Astrocyte of the spinal cord (primary cell): ENCODE measurements at places on chromosomes 12 and 14.

DNA sequence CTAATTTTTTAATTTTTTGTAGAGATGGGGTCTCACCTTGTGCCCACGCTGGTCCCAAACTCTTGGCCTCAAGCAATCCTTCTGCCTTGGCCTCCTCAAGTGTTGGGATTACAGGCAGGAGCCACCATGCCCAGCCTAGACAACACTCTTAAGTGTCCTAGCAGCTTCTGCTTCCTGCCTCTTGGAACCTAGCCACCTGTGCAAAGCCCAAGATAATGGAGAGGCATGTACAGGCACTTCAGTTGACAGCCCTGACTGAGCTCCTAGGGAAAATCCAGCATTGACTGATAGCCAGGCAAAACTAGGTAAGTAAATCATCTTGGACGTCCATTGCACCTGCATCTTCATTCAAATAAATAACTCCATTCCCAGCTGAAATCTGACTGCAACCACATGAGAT is 15.5 kb downstream of the COX14 start:
- no peak for DNase-seq

GRCh38 chr14:24070285-24071143 is 848 bp upstream of the CPNE6 start:
- DNase-seq, result no peak

GRCh38 chr12:53622724-53623123 is 3.5 kb downstream of the ATF7 start:
- DNase-seq, result no peak

- no peak for DNase-seq
These were observed 4.1 kb downstream of the CLMN start for GRCh38 chr14:95315579-95315978.

DNA sequence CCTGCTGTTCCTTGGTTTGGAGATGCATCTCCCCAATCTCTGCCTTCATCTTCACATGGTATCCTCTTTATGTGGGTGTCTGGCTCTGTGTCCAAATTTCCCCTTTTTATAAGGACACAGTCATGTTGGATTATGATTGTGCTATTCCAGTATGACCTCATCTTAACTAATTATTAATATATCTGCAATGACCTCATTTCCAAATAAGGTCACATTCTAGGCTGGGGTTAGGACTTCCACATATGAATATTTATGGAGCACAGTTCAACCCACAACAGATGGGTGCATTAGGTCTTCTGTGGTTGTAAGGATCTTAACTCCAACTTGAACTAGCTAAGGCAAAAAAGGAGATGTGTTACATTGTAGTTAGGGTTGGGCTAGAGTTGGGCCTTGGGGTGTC is 69.4 kb downstream of the ADCK1 start:
- no peak for DNase-seq

GRCh38 chr12:64093689-64094088 is 128.4 kb downstream of the KICS2 start:
- DNase-seq, result no peak

DNA sequence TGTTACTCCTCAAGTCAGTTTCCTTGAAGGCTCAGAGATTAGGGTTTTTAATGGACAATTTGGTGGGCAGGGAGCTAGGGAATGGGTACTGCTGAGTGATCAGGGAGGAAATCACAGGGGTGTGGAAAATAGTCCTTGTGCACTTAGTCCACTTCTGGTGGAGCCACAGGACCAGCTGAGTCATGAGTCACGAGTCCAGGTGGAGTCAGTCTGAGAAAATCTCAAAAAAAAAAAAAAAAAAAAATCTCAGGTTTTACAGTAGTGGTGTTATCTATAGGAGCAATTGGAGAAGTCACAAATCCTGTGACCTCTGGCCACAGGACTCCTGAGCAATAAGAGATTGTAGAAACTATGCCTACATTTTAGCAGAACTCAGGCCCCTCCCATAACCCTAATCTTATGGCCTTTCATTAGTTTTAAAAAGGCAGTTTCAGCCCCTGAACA is 28.2 kb upstream of the AMN1 start:
- no peak for DNase-seq

DNA sequence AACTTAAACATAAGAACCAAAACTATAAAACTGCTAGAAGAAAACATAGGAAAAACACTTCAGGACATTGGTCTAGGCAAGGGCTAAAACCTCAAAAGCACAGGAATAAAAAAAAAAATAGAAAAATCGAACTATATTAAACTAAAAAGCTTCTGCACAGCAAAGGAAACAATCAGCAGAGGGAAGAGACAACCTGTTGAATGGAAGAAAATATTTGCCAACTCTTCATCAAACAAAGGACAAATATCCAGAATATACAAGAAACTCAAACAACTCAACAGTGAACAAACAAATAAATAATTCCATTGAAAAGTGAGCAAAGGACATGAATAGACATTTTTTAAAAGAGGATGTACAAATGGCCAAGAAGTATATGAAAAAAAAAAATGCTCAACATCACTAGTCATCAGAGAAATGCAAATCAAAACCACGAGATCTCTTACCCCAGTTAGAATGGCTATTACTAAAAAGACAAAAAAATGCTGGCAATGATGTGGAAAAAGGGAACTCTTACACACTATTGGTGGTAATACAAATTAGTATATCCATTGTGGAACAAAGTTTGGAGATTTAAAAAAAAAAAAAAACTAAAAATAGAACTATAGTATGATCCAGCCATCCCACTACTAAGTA is 152.0 kb downstream of the NDUFA12 start:
- DNase-seq, result no peak

DNA sequence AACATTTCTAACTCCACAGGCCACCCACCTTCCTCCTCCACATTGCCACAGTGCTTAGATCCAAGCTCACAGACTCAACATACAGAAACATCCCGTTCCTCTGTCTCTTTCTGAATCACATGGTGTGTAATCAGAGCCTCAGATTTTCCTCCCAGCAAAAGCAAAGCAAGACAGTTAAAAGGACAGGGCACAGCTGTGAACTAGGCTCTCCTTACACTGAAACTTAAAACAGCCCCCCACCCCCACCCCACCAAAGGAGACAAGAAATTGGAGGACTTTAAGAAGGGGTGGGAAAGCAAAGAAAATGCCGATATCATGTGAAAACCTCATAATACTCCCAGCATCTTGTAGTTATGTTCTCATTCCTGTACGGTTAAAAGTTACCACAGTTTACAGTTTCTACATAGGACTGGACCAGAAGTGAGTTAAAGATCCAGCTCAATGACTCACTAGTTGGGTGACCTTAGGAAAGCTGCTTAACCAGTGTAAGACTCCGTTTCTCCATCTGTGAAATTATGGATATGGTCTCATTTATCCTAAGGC is 4.8 kb downstream of the YBX3 start:
- peak; percentile 86 for DNase-seq

DNA sequence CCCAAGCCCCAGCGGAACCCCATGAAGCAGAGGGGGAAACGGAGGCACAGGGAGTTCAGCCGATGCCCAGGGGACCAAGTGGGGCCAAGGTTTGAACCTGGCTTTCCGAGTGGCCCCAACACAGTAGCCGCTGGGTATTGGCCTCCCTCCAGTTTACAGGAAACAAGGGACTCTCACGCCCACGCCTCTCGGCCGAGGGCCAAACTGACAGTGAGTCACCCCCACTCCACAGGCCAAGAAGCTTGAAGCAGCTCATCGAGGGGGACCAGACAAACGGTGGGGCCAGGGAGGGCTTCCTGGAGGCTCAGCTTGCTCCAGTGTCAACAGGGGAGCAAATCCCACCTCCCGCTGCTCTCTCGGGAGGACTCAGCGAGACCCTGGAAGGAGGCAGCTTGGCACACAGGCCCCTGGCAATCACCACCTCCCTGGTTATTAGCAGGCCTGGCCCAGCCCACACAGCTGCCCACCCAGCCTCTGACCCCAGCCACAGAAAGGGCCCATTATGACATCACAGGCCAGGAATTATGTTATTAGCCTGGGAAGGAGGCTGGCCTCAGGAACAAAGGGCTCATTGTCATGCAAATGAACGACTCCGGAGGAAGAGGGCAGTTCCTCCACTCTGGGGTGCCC is 54.6 kb downstream of the NCOR2 start:
- peak; percentile 98 for DNase-seq

DNA sequence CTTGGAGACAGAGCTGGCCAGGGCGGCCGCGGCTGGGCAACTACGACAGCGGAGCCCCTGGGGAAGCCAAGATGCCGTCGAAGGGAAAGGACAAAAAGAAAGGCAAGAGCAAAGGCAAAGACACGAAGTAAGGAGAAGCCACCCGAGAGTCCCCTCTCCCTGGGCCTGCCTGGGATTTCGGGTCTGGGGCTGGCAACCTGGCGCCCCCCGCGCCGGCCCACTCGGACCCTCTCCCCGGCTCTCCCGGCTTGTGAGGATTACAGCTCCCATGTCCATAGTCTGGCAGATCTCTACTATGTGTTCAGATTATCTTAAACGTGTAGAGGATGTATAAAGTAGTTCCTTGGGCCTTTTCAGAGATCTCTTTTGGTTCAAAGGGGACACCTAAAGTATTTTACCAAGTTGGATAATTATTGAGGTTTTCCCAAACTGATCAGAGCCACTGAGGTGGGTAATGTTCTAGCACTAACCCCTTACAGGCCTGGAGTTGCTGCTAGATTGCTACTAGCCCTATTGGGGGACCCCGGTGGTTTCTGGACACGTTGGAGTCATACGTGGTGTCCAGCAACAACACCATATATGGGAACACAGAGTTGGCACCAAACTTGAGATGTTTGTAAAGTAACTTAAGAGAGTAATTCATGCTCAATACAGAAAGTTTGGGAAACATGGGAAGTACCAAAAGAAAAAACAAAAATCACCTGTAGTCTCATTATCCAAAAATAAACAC is 424 bp downstream of the BBOF1 start:
- DNase-seq, result peak; percentile 63

DNA sequence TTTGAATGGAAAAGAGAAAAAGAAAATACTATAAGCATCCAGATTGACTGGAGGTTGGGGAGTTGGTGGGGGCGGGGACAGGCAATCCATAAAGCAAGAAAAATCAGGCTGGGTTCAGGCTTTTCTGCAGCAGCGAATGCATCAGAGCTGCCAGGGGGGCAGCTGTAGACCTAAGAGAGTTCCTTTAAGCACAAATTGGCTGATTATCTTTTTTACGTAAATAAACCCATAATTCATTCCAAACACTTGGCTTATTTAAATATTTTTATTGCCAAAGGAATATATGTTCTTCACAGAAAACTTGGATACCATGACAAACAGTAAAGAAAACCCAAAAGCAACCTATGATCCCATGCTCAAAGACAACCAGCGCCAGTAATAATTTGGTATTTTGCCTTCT is 10.2 kb downstream of the BDKRB2 start:
- no peak for DNase-seq

DNA sequence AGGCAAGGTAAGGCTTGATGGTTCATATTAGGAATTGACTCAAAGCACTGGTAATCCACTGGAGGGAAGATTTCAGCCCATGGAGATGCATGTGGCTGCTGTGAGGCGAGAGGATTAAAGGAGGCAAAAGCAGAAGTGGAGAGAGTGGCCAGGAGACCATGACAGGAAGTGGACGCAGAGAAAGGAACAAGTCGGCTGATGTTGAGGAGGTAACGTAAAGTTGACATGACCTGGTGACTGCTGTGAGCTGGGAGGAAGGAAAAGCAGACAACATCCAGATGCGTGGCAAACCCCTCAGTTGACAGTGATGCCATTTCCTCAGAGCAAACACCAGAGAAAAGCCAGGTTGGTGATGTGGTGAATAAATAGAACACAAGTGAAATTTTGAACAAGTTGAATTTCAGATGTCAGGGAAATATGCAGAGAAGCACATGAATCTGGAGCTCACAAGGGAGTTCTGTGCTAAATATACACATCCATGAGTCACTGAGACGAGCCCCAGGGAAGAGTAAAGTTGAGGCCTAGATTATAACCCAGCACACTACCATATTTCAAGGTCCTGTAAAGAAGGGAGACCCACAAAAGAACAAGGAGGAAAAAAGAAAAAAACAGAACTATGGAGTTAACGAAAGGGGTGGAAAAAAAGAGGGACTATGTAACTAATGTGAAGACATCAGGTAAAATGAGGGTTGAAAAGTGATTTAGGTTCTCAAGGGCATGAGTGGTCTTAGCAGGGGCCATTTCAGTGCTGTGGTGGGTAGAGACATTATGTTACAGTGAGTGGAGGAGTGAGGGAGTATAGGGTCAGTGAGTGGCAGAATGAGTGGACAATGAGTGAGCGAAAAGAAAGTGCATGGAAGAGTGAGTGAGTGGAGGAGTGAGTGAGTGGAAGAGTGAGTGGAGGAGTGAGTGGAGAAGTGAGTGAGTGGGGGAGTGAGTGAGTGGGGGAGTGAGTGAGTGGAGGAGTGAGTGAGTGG is 61.6 kb upstream of the GZMB start:
- no peak for DNase-seq

DNA sequence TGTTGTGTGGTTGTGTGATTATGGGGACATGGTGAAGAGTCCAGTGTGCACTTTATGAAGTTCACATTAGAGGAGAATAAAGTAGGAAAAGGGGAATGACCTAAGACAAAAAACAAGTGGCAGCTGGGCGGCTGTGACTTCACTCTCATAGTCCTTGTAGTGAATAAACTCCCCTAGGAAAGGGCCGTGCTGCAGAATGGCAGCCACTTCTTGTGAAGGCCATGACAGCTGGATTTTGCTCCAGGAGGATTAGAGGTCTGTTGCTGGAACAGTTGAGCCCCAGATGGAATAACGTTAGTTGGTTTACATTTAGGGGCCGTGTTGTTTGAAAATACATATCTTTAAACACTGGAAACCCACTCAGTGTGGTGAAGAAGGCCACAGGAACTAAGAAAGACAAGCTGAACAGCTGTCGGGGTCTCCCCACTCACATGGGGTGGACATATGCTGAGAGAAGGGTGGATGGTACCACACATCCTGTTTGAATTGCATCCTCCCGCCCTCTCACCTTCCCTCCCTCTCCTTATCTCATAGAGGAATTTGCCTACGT is 276.9 kb downstream of the CACNA1C start:
- DNase-seq, result no peak

GRCh38 chr14:21675566-21675965 is 1.9 kb upstream of the OR4E1 start:
- DNase-seq, result no peak

DNA sequence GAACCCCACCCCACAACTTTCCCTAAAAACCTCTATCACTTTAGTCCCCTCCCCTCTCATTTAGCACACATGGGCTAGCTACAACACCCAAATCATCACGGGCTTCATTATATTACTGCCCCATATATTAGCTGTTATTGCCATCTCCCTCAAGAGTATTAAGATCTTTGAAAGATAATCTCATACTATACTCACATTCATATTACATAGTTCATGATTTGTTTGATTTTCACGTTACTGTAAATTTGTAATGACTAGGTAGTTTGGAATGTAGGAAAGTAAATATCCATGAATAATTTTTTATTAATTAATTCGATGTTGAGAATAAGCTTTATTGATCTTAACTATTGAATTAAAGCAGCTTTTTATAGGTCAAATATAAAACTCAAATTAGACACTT is 7.9 kb downstream of the DICER1 start:
- no peak for DNase-seq

- no peak for DNase-seq
These were observed 1.0 kb downstream of the CD9 start for GRCh38 chr12:6201213-6201608.

GRCh38 chr14:40697231-40697630 is 909.4 kb upstream of the LRFN5 start:
- DNase-seq, result peak; percentile 0

- peak; percentile 57 for DNase-seq
These were observed 173.9 kb downstream of the TTC7B start for GRCh38 chr14:90642244-90642717.

- no peak for DNase-seq
These were observed 16.1 kb downstream of the ACSM4 start for GRCh38 chr12:7319930-7320329.
